ENCODE measurements at places on chromosomes 12 and 14.

GRCh38 chr12:65647074-65647473 lies 177.2 kb upstream of the HMGA2 start:
- DNase-seq = no peak

DNA sequence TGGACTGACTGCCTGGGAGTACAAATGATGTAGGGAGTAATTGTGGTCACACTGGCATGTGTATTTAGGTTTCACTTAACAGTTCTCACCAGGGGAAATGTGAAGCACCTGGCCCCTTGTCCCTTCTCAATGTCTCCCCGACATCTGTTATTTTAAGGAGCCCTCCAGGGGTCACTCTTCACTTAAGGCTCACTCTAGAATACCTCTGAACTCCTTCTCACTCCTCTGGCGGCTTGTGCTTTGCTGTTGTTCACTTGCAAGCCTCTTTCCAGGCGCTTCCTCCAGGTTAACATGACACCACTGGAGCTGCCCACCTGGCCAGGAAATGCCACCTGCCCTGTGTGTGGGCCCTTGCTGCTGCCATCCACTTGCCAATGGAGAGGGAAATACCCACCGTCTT lies 56.5 kb upstream of the GZMB start:
- DNase-seq = no peak

GRCh38 chr12:100573292-100574186 lies at the start of gene GAS2L3:
Gene GAS2L3 (plus strand): TSS chr12:100573684. CDS start chr12:100594905, 21,221 bp downstream.
- peak; percentile 81 for DNase-seq

- DNase-seq = no peak
These were observed 18.6 kb downstream of the GARIN2 start for GRCh38 chr14:67207810-67208209.

GRCh38 chr12:9041321-9041720 lies 52.0 kb downstream of the KLRG1 start:
- no peak for DNase-seq

DNA sequence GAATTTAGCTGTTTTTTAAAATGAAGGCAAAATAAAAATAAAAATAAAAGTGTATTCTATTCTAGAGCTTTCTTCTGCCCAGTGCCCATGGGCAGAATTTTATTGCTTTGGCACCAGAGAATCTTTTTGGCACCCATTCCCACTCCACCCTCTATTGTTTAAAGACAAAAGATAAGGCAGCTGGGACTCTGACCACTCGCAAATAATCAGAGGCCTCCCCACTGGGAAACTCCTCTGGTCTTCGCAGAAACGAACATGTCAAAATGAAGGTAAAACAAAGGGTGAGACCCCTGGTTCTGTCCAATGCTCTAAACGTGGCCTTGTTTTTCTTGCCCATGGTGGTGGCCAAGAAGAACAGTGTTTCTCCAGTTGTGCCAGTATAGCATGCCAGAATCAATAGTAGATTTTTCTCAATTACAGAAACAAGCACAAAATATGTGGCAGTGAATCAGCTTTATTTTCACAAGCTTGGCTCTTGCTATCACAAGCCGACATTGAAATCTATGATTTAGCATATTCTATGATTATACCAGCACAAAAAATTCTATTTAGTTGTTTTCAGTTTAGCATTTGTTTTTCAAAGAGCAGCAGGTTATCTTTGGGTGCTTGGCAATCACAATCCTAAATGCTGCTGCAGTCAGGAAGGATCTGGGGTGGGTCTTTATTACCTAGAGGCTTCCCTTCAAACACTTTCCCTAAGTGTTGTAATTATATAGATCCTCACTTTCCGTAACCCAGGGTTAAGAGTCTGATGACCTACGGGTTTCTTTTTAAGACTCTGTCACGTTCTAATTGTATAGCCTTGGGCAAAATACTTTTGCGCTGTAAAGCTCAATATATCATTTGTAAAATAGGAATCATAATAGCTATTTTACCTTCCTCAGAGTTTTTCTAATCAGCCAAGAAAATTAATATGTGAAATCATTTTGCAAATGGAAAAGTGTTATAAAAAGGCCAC lies 50.5 kb downstream of the KITLG start:
- DNase-seq = no peak

DNA sequence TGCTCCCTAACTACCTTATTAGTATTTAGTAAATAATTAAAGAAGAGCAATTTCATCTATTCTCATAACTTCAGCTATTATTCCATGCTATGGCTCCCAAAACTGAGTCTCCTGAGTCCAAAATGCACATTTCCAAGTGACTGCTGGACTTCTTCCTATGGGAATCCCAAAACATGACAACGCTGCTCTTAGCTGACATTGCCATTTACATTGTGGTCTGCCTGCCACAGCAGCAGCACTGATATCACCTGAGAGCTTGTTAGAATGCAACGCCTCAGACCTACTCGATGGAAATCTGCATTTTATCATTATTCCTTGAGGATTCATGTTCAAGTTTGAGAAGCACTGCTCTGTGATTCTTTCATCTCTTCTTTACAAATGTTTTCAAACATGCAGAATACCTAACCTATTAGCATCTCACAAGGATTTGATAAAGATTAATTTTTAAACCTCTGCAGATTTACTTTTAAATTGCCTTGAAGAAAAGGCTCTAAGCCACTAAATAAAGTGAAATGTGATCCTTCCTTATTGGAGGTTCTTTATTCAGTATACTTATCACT lies 77.7 kb downstream of the SEC23A start:
- DNase-seq = no peak

- DNase-seq = no peak
These were observed 43.0 kb downstream of the SERPINA3 start for GRCh38 chr14:94655169-94655710.

DNA sequence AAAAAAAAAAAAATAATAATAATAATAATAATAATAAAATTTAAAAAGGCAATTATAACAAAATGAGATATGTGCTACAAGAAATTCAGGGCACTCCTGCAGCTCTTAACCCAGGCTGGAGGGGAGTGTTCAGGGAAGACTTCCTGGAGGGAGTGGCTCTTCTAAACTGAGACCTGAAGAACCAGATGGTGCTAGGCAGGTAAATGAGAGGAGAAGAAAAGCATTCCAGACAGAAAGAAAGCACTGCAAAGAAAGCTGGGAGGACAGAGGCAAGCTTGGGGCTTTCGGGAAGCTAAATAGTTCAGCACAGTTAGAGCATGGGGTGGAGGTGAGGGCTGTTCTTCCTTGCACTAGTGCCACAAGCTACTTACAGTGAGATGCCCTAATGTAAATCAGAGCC lies 9.9 kb upstream of the SRSF9 start:
- no peak for DNase-seq

DNA sequence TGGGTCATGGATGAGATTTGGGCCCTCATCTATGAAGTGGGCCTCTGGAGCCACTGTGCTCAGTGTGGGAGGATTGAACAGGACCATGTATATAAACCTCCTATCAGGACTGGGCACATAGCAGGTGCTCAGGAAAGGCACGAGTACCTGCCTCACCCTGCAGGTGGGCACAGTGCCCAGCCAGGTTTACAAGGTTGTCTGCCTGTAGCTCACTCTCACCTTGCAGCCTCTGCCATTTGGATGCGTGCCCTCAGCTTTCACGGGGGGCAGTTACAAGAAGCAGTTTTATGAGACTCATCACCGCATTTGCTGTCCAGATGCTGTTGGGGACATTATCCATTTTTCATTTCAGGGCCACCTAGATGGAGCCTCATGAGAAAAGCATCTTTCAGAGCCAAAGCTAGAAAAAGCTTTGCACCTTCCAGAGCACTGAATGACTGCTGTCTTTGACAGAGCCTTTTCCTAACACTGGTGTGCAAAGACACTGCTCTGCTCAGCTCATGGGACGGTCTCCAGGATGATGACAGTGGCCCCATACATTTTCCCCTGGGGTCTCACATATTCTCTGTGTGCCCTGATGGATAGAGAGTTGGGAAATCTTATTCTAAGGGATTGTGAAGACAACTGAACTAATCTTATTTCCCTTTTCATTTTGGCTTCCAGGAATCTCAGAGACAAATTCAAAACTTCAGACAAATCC lies 327.5 kb upstream of the RTL1 start:
- DNase-seq = no peak

GRCh38 chr12:55073043-55074022 lies 52.9 kb upstream of the OR9K2 start:
- no peak for DNase-seq

DNA sequence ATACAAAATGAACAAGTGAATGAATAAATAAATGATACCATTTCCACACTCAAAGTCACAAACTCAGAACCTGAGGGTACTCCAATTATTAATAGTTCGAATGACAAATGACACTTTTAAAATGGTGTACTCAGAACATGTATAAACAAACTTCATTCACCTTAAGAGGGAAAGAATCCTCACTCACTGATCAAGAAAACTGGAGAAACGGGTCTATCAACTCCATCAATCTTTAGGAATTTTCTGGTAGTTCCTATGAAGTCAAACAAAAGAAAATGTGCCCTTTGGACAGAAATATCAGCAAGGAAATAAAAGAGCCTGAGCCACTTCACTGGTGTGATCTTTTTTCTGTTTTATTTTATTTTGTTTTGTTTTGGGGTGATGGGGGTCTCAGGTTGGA lies 5.2 kb upstream of the NRDE2 start:
- DNase-seq = no peak

GRCh38 chr14:67574156-67574555 lies 25.9 kb downstream of the PIGH start:
- DNase-seq = no peak

DNA sequence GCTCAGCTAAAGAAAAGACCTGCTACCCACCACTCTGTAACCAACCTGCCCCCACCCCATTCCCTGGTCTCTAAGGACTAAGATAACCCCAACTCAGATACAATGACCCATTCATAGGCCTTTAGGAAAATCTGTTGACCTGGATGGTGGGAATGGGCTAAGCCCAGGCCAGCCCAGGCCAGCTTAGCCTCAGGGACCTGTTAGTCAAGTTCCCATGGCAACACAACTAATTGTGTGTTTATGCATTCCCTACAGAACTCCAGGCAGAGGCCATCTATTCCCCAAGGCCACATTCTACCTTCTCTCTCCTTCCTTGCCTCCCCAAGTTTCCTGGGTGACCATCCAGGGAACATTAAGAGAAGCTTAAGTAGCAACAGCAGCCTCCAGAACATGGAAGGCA lies 16.1 kb upstream of the KRT8 start:
- no peak for DNase-seq

- no peak for DNase-seq
These were observed 117.2 kb downstream of the RGS6 start for GRCh38 chr14:72049462-72049861.

GRCh38 chr12:40312982-40313576 lies 88.3 kb downstream of the LRRK2 start:
- DNase-seq = no peak

GRCh38 chr12:132618683-132619043 lies at the start of gene P2RX2:
Gene P2RX2 (plus strand): TSS chr12:132618776. CDS start chr12:132618817, 41 bp downstream.
- DNase-seq = no peak

DNA sequence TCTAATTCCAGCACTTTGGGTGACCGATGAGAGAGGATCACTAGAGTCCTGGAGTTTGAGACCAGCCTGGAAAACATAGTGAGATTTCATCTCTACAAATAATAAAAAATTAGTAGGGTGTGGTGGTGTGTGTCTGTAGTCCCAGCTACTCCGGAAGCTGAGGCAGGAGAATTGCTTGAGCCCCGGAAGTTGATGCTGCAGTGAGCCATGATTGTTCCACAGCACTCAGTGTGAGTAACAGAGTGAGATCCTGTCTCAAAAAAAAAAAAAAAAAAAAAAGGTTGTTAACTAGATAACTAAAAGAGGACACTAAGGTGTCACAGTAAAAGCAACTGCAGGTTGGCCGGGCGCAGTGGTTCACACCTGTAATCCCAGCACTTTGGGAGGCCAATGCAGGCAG lies 121.3 kb upstream of the MAX start:
- DNase-seq = no peak

DNA sequence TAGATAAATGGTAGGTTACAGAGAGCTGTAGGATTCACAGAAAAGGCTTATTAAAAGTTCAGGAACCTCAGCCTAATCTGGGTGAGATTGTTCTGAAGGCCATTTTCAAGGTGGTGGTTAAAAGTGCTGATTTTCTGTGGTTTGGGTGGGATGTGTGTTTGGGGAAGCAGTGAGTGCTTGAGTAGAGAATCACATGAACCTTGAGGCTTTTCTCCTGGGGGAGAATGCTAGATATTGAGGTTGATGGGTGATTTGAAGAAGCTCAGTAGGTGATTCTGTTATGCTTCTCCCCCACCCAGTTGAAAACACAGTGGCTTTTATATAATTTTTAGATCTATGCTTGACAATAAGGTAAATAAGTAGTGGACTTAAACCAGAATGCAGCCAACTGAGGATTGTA lies 420.9 kb downstream of the PCNX1 start:
- DNase-seq = no peak

DNA sequence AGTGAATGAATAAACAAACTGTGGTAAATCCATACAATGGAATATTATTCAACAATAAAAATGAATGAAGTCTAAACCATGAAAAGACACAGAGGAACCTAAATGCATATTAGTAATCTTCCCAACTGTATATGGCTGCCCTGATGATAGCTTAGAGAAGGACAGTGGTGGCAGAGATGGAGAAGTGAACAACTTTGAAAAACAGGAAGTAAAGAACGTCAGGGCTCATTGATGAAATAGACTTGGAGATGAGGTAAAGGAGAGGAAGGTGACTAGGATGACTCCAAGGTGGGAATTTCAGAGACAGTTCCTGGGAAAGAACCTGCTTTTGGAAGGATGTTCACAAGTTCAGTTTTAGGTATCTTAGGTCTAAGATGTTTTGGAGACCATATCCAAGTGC lies 36.3 kb upstream of the NT5DC3 start:
- DNase-seq = no peak

- no peak for DNase-seq
These were observed 250.9 kb downstream of the ADGRD1 start for GRCh38 chr12:131204416-131205274.

- DNase-seq = no peak
These were observed 42.1 kb downstream of the CCDC85C start for GRCh38 chr14:99561864-99562263.

GRCh38 chr14:99479160-99479905 lies 1.3 kb downstream of the SETD3 start:
- DNase-seq = no peak

DNA sequence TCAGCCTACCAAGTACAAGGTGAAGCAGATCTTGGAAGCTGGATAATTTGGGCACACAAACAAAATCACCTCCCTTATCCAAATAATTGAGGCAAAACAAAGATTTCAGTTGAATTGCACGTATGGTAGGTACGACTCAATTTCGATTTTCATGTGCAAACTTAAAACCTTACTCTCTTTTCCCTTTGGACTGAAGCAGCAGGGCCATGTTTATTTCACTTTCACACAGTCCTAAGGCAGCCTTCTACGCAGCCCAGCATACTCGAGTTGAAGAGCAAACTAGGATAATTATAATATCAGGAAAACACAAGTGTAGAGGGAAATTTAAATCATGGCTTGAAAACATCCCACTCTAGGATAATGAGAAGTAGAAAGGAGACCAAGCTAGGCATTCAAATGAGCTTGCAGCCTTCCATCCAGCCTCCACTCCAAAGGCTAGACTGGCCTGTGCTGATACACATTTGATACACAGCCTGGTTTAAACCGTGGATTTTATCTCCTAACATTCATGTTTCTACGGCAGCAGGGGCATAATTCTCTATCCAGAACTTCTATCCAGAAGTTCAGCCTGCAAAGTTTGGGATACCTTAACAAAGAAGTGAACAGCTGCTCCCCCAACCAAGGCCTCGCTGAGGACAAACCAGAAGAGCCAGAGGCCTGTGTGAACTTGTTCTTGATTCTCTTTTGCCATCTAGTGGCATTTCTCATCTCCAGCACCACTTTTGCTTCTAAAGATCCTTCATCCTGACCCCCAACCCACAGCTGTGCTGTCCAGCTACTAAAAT lies 2.4 kb upstream of the RNASE7 start:
- no peak for DNase-seq

GRCh38 chr14:61217516-61217915 lies 63.6 kb downstream of the TMEM30B start:
- no peak for DNase-seq

- no peak for DNase-seq
These were observed 55.8 kb downstream of the DAD1 start for GRCh38 chr14:22533057-22533704.
